ENCODE measurements at places on chromosomes 16 and 17. TPM values are rescaled to one million over a fixed set of nuclear protein-coding genes. Genes with fewer than 3 reads are reported as not detected.

Gene CDRT15L2
- not detected for total RNA-seq

Gene ZNF668
- 4.8 TPM for total RNA-seq

Gene PRR11
- 0.17 TPM for total RNA-seq

Gene TEX19
- not detected for total RNA-seq

Gene IFT20
- 15.5 TPM for total RNA-seq

Gene NPIPA3
- 0.23 TPM for total RNA-seq

Data from liver (tissue), 10 donors.